Right renal pelvis (tissue), 4 donors: ENCODE measurements at places on chromosomes 12 and 14. TPM values are rescaled to one million over a fixed set of nuclear protein-coding genes. Genes with fewer than 3 reads are reported as not detected.

The RBMS2 gene
- polyA plus RNA-seq, result 41.0 TPM

The KRT78 gene
- polyA plus RNA-seq, result not detected

The PDE6H gene
- polyA plus RNA-seq, result not detected

GRCh38 chr12:115380546-115381120 lies 696.7 kb upstream of the TBX3 start:
- DNase-seq, result no peak

The GPR84 gene
- polyA plus RNA-seq, result not detected

The CYP27B1 gene
- polyA plus RNA-seq, result 1.5 TPM

- DNase-seq, result no peak
These were observed 936.5 kb downstream of the DIO2 start for GRCh38 chr14:79274641-79275291.
